ENCODE measurements at places on chromosomes 11 and 22.

GRCh38 chr11:115912484-115912945, 408.3 kb upstream of the CADM1 start:
- no peak for DNase-seq

GRCh38 chr11:14342906-14343305, 16.1 kb downstream of the RRAS2 start:
- no peak for DNase-seq

DNA sequence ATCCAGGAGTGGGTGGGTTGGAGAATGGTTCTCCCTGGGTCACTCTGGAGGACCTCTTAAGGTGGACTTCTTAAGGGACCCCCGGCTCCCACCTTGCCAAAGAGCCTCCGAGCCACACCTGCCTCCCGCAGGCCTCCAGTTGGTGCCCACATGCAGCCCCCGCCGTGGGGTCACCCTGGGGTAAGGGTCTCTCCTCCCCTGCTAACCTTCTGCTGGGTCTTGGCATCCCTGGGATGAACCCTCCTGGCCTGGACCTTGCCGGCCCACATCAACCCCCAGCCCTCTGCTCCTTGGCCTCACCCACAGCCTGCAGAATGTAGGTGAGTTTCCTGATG, 12.5 kb upstream of the MUC6 start:
- DNase-seq, result no peak

- DNase-seq, result no peak
Observed at GRCh38 chr11:24509114-24509513, 12.3 kb downstream of the LUZP2 start.

DNA sequence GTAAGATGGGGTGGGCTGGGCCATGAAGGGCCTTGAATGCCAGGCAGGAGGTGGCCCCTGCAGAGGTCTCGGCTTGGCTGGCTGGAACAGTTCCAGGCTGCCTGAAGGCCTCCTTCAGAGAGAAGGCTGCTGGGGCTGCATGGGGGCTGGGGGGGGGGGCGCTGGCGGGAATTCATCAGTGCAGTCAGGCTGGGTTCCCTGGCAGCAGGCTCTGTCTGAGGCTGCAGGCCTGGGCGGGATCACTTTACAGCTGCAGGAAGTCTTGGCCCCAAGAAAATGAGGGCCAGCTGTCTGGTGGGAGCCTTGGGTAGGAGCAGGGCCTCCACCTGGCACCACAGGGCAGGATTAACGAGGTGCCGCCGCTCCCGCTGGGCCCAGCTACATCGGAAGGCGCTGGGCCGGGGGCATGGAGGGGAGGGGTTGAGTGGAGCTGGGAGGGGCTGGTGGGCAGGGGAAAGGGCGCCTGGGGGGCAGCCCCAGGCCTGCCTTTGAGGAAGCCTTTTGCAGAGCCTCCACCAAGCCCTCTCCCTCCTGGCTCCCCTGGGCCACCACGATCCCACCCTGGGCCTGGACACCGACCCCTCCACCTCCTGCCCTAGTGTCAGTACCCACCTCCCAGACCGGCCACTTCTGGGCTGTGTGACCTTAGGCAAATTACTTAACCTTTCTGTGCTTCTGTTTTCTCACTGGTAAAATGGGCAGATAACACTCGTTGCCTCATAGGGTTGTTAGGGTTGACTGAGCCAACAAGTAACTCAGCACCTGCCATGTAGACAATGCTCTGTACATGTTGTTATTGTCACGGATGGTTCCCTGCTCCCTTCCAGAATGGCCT, 31.0 kb upstream of the HMOX1 start:
- no peak for DNase-seq

DNA sequence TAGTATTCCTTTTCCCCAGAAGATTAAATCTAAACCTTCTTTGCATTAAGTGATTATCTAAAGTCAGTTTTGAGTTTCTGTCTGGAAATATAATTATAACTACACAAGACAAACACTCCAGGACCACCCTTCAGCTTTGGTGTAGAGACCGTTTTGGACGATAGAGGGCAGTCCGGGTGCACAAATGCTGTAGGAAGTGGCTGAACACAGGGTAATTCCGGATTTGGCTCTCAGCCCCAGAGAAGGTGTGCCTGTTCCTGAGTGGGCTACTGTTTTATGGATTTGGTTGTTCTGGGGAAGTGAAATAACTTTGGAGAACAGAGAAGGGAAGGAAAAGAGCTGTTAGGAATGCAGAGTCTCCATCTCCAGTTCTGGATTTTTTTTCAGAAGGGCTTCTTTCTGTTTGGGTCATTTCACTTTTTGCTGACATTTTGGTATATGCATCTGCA, 14.8 kb downstream of the EXT2 start:
- DNase-seq, result peak; percentile 74

DNA sequence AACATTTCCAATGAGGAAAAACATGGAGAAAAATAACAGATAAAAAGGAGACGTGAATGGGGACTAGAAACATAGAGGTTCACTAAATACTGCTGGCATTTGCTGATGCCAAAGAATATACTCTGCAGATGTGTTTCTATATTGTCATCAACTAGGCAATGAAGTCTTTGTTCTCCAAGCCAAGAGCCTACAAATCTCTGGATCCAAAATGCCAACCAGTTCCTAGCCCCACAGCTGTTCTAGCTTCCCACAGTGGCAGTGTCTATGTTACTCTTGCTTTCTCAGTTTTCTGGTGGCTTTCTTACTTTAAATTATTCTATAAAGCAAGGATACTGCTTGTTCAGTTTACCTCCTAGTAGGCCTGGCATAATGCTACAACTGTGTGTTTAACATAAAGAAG, 977.9 kb upstream of the CCDC90B start:
- no peak for DNase-seq

- no peak for DNase-seq
Observed at GRCh38 chr11:79174045-79175008, 266.5 kb downstream of the TENM4 start.

DNA sequence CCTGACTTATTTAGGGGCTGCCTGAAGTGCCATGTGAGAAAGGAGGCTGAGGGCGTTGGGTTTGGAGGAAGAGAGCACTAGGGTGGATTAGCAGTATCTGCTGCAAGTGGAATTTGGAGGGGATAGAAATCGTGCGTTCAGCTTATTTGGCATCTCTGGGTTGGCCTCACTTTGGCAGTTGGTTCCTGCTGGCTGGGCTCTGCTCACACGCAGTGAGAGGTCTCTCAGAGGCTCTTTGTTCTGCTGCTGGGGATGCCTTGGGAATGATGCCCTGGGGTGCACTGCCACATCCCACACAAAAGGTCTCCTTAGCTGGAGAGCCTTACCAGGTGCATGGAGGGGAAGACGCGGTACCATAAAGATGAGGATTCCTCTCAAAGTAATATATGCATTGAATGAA, 17.7 kb upstream of the MICAL2 start:
- DNase-seq, result no peak

- no peak for DNase-seq
Observed at GRCh38 chr11:95248666-95249467, 17.9 kb upstream of the SESN3 start.
